ENCODE measurements at places on chromosomes 1 and 21.

DNA sequence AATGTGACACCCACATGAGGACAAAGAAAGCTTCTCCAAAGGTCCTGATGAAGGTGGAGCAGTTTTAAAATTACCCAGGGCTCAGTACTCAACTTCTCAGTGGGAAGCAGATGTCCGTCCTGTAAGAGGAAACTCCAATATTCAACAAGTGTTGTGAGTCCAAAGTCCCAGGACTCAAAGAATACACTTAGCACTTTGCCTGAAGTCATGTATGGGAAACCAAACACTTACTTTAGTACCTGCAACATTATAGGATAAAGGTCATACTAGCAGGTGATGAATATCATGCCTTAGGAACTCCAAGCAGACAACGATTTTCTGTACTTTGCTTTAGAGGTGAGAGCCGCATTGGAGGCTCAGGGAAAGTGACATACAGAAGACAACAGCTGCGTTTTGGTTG lies 37.2 kb upstream of the ST6GALNAC3 start:
- DNase-seq, result no peak

GRCh38 chr1:34800214-34800613 lies 7.4 kb downstream of the GJA4 start:
- no peak for DNase-seq

GRCh38 chr1:56387071-56387740 lies 192.2 kb downstream of the PLPP3 start:
- no peak for DNase-seq

DNA sequence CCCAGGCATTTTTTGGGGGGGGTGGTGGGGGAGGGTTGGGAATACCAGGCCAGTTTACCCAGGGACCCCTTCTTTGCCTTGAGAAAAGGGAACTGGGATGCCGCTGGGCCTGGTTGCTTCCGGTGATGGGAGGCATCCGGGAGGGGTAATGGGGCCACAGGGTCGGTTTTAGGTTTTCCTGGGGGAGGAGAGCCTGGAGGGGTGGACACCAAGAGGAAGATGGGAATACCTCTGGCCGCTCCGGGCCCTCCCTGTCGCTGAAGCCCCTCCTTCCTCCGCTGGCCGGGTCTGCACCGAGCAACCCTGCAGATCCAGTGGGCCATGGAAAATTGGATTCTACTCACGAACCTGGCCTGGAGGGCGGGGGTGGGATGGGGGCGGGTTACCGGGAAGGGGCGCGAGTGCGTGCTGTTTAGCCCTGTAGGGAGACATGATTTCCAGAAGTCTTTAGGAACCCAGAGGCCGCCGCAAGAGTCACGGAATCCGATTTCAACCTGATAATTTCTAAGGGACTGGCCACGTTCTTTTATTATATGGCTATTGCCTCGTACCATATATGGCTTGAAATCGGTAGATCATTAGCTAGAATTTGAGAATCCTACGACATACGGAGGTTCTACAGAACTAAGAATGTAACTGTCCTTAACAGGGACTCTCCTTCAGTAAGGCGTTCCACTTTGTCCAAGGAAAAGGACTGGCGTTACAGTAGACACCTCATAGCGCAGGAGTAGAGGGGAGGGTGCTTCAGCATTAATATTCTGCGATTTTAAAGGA lies 749 bp downstream of the AKIRIN1 start:
- no peak for DNase-seq

GRCh38 chr1:203666609-203667008 lies 40.0 kb downstream of the ATP2B4 start:
- DNase-seq, result no peak

DNA sequence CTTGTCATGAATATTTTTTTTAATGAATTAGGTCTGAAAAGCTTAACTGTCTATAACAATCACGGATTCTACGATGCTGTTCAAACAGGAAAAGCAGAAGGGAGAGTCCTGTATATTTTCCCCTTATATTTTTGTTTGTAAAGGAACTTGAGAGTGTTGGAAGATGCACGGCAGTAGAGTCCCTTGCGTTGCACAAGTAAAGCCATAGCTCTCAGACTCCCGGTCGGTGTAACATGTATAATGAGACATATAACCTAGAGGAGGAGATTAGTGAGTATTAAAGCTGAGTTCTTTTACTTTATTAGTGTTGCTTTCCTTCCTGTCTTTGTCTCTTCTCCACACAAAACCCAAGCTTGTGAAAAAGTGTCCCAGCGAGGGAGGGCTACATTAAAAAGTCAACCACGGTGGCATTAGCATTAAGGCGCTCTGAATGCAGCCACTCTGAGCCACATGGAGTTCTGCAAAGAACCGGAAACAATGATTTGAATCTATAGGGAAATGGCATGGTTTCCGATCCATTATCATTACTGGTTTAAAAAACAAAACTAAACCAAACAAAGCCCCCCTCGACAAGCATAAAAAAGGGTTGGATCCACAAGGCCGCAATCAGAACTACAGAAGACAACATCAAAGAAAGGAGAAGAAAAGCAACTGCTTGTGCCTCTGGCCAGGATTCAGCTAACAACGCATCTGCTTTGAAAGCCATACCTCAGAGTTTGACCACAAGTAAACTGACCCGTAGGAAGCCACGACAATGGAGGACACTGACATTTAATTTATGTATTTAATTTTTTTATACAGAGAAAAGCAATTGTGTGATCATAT lies 356.8 kb downstream of the LMO4 start:
- DNase-seq, result no peak

- DNase-seq, result no peak
Observed at GRCh38 chr1:187537936-187538335, 709.2 kb downstream of the PLA2G4A start.

Measured in smooth muscle cell of the brain vasculature (primary cell).